ENCODE measurements at places on chromosomes 16 and 17.

GRCh38 chr16:62213763-62214162 lies 177.5 kb upstream of the CDH8 start:
- no peak for DNase-seq

- no peak for DNase-seq
These were observed 2.8 kb downstream of the RPL23A start for GRCh38 chr17:28722417-28723158.

DNA sequence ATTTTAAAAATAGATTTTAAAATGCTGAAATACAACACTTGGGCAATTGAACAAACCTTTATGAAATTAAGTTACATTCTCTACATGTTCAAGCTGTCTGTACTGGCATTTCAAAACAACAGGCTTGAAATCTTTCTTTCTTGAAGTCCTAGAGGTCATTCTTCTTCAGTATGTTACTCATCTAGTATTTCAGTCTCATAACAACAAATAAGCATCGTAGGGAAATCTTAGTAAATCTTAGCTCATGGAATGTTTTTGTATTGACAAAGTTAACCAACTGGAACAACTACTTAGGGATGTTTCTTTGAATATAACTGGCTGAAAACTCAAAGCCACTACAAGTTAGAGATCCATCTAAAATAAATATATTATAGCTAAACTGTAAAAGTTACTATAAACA lies 96.6 kb downstream of the KIF2B start:
- DNase-seq, result no peak

DNA sequence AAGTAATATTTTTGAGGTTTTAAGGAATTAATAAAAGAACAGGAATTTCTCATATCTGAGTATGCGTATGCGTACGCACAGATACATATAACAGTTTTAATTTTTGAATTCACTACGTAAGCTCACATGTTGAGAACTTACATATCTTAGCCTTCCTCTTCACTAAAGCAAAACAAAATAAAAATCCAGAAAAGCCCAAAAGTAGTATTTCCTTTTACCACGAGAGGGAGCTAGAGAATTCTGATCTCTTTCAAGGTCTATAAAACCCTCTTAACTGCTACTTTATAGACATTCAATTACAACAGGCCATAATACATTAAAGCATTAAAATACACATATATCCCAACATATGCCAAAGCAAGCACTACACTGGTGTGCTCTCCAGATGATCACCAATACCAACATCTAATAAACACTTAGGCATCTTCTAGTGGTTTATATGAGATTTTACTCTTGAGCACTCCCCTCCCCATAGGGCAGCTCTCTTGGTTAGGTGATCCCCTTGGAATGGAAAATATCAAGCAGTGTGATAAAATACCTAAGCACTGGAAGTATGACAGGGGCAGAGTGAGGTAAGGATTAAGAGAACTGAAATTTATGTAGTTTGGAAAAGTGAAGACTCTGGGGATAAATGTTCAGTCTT lies 94.0 kb downstream of the SKAP1 start:
- peak; percentile 69 for DNase-seq

- no peak for DNase-seq
These were observed 39.1 kb upstream of the TOM1L1 start for GRCh38 chr17:54861471-54861983.

DNA sequence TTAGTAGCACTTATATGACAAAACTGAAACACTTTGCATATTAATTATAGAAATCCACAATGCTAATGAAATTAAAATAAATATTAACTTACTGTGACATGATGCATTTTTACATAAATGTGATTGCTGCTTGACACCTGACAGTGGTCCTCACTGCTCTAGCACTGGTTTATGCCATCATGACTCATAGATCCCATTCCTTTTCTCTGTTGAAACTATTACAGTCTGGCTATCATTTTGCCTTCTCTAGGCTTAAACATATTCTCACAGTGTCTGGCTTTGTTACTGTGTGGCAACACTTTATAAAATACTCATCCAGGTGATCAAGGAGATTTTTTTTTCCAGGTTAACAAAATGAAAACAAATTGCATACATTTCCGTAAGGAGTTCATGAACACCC lies 108.0 kb downstream of the MRTFB start:
- no peak for DNase-seq

DNA sequence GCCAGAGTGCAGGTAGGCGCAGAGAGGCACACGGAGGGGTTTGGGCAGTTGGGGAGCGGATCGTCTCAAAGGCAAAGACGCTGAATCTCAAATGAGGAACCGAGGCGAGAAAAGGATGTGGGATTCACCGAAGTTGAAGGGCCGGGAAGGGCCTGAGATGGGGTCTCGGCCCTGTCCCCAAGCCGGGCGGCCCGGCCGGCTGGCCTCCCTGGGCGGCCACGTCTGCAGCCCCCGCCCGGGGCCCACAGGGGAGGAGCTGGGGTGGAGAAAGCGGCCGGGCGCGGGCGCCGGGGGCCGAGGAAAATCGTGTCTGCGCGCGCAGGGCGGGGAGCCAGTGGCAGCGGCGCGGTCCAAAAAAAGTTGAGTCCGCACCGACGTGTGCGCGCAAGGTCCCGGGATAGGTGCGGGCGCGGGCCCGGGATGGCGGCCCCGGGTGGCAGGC lies 458 bp downstream of the SLC12A4 start:
- DNase-seq, result peak; percentile 13

- peak; percentile 97 for DNase-seq
These were observed 11.7 kb downstream of the CCDC57 start for GRCh38 chr17:82200743-82201497.

GRCh38 chr17:28901866-28902818 lies 737 bp downstream of the DHRS13 start:
- DNase-seq, result no peak

GRCh38 chr17:82073446-82073845 lies 7.8 kb upstream of the DUS1L start:
- DNase-seq, result no peak

GRCh38 chr16:66273053-66273452 lies 93.4 kb upstream of the CDH5 start:
- DNase-seq, result no peak

DNA sequence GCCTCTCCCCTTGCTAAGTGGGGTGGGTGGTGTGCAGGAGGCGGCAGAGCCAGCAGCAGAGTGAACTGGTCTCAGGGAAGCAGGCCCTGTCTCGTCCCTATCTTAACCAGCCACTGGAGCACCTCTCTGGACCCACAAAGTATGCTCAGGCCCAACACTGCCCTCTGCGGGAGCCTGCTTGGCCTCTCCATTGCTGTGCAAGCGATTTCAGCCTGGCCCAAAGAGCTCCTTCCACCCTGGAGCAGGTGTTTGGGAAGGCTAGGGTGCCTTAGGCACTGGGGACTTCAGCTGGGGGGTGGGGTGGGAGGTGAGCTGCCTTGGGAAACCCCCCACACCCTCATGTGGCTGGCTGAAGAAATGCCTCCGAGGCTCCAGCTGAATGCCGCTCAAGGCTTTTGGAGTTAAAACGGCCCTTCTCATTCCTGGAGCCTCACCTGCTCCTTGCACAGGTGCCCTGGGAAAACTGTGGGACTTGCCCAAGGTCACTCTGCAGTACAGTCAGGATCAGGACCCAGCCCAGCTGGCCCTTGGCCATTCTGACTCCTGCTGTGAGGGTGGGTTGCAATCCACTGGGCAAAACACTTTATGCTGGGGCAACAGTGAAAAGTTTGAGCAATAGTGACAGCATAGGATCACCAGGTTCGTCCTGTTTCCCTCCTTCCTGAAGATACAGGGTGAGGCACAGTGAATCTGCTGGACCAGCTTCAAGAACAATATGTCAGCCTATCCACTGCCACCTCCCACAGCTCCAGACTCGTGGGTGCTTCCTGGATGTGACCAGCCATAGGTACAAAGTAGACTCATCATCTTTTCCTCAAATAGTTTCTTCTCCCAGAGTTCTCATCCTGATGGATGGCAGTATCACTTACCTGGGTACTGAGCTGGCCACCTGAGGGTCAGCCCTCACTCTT lies 5.9 kb upstream of the UBE2O start:
- peak; percentile 46 for DNase-seq

GRCh38 chr17:52147431-52147830 lies 11.1 kb downstream of the CA10 start:
- no peak for DNase-seq

DNA sequence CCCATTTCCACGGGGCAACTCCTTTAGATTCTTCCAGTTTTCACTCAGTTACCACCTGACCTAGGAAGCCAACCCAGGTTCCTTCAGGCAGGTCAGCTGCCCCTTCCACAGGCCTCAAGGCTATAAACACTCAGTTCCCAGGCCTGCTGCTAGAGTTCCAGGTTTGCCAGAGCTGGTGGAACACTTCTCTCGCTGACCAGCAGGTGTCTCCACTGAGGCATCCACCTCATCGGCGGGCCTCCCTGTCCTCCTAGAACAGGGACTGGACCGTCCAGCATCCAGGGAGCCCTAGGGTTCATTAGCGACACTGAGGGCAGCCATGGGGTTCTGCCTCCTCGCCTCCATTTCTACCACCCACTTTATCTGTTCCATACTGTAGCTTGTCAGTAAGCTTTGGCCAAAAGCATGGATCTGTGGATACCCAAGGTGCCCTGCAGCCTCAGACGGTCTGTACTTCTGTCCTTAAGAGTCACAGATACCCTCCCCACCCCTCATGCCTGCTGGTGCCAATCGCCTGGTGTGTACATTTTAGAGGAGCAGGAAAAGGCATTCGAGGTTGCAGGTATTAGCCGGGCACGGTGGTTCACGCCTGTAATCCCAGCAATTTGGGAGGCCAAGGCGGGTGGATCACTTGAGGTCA lies 29.0 kb downstream of the PIMREG start:
- peak; percentile 66 for DNase-seq

DNA sequence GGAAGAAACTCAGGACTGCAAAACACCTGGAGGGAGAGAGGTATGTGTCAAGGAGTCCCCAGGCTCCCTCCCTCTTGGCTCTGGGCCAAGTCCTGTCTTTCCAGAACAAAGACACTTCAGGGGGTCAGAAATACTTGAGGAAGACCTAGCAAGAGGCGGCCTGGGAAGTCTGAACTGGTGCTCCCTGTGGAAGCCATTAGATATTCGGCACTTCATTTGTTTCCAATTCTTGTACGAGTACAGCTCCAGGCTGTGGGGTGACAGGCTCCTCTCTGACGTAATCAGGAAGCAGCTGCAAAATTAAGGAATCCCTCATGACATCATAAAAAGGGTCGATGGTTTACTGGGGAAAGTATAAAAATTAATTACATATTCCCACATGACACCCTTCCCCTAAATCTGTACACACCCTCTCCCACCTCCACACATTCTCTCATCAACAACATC lies 108.7 kb downstream of the SMG6 start:
- peak; percentile 25 for DNase-seq

DNA sequence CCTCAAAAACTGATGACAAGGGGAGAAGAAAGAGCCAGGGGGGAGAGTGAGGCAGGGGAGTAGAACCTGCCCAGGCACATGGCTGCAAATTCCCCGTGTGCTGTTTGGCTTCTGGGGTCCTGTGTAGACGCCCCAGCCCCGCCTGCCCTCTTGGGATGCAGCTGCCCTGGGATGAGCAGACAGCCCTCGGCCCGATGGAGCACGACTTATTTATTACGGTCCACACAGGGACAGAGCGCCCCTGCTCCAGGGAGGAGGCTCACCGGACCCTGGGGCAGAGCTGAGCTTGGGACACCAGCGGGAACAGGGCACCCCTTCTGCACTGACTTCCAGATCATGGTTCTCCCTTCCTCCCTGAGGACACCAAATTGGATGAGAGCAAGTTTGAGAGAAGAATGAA lies 9.1 kb downstream of the LDHD start:
- DNase-seq, result no peak

DNA sequence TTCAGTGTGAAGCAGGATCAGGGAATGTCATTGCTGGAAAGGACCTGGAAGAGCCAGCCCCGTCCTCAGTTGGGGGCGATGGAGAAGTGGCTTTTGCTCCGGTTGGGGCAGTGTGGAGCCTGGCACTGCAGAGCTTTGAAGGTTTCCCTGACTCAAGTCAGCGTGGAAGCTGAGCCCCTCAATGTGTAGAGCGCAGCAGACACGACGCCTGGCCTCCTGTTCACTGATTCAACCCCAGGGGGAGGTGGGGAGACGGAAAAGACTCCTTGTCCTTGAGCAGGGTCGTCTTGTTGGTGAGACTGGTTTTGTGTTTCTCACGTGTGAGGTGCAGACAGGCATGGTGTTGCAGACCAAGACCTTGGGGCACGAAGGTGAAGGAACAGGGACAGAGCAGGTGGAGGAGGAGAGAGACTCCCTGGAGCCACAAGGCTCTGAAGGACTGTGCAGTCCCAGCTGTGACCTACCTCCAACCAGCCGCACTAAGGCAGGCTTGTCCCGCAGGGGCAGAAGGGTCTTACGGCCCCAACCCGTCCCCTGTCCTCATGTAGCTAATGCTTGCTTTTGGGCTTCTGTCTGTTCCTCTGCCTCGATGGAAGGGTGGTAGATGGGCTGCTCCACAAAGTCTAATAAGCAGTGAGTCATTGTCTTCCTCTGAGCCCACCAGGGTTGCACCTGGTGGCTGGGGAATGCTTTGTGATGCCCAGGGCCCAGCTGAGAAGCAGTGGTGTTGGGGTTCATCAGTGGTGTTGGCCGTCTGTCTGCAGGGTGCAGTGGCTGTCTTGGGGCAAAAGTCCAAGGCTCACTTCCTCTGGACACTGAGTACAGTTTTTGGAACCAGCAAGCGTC lies 47.8 kb downstream of the MPRIP start:
- no peak for DNase-seq

GRCh38 chr16:86038926-86039310 lies 140.0 kb downstream of the IRF8 start:
- peak; percentile 71 for DNase-seq

DNA sequence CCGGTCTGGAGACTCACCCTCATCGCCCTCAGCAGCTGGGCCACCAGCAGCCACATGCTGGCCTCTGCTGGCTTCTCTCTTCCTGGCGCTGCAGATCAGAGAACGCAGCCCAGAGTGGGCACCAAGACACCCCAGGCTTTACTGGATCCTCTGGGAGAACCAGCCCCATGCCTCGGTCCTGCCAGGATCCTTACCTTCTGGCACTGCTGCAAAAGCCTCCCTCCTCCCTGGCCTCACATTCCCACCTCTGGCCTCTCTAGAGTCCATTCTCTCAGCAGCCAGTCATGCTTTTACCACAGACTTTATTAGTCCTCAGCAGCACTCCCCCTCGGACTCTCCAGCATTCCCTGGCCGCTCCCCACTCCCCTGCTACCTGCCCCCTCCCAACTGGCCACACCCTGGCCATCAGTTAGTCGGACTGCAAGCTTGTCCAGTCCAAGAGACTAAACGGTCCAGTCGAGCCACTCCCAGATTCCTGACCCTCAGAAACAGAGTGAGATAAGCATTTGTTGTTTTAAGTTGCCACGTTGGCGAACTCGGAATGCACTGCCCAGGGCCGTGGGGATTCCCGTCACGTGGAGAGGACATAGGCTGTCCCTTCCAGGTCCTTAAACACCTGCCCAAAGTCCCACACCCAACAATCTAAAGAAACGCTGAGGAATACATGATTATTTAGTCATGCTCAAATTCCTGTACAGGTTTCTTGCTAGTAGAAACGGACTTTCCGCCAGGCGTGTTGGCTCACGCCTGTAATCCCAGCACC lies 5.9 kb upstream of the SPG7 start:
- no peak for DNase-seq

GRCh38 chr16:11412175-11412904 lies 67.1 kb downstream of the RMI2 start:
- DNase-seq, result no peak

Measured in common myeloid progenitor, CD34-positive (primary cell).